Fibroblast of skin of back (primary cell): ENCODE measurements at places on chromosomes 1 and 21.

- DNase-seq, result peak; percentile 73
These were observed 143.7 kb upstream of the ETS2 start for GRCh38 chr21:38661889-38662568.

GRCh38 chr1:65258106-65258505 lies 51.2 kb upstream of the DNAJC6 start:
- no peak for DNase-seq

- no peak for DNase-seq
These were observed 7.8 kb downstream of the ERG start for GRCh38 chr21:38490411-38491020.

DNA sequence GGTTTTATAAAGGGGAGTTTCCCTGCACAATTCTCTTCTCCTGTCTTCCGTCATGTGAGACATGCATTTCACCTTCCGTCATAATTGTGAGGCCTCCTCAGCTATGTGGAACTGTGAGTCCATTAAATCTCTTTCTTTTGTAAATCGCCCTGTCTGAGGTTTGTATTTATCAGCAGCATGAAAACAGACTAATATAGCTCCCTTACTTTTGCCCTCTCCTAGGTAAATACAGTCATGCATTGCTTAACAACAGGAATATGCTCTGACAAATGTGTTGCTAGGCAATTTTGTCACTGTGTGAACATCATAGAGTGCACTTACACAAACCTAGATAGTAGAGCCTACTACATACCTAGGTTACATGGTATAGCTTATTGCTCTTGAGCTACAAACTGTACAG lies 616.8 kb downstream of the RWDD3 start:
- DNase-seq, result no peak

- DNase-seq, result peak; percentile 26
These were observed 565 bp upstream of the DMRTB1 start for GRCh38 chr1:53458634-53459033.

DNA sequence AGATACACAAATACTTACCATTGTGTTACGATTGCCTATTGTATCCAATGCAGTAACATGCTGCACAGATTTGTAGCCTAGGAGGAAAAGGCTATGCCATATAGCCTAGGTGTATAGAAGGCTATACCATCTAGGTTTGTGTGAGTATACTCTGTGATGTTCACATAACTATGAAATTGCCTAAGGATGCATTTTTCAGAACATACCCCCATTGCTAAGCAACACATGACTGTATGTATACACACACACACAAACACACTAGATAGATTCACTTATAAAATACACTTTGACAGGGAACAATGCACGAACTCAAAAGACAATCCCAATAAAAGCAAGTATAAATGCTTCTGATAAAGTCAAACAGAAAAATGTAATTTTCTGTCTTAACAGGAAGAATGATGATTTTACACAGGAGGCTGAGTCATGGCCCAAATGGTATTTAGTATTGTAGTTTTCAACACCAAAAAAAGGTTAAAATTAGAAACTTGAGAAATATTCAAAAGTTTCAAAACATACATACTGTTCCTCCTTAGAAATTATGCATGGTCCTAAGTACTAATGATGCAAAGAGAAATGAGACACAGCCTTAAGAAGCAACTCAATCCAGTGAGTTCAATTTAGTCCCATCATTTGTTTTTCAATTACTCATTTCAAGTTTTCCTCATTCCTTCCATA lies 12.2 kb downstream of the FH start:
- DNase-seq, result peak; percentile 20

- peak; percentile 30 for DNase-seq
These were observed 7.8 kb upstream of the MUTYH start for GRCh38 chr1:45348020-45348419.

GRCh38 chr1:116498789-116499628 lies 71.8 kb downstream of the CD58 start:
- peak; percentile 74 for DNase-seq

DNA sequence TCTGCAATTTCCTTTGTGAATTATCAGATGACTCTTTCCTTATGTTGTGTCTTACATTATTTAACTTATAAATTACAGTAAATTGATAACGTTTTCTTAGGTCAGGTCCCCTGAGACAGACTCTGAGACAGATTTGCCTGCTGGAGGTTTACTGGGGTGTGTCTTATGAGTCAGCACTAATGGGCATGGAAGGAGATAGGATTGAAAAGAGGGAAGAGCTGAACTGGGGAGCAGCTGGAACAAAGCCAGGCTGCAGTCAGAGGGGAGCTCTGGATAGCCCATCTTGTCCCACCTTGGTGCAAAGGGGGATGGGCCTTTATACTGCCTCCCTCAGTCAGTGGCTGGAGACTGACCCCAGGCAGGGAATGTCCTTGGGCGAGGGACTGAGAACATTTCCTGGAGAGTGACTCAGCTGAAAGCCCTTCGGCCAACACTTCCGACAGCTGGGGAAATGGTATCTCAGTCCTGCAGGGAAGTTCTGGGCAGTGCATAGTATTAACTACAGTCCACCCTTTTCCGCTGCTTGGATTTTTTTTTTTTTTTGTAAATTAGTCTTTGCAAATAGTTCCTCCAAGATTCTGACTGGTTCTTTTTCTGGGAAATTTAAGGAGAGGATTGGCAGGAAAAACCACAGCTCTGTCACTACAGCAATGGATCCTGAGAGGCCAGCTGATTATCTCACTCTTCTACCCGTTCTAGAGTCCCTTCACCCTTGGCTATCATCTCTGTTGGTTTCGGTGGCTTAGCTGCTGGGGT lies 39.1 kb upstream of the CDC42BPA start:
- peak; percentile 86 for DNase-seq

DNA sequence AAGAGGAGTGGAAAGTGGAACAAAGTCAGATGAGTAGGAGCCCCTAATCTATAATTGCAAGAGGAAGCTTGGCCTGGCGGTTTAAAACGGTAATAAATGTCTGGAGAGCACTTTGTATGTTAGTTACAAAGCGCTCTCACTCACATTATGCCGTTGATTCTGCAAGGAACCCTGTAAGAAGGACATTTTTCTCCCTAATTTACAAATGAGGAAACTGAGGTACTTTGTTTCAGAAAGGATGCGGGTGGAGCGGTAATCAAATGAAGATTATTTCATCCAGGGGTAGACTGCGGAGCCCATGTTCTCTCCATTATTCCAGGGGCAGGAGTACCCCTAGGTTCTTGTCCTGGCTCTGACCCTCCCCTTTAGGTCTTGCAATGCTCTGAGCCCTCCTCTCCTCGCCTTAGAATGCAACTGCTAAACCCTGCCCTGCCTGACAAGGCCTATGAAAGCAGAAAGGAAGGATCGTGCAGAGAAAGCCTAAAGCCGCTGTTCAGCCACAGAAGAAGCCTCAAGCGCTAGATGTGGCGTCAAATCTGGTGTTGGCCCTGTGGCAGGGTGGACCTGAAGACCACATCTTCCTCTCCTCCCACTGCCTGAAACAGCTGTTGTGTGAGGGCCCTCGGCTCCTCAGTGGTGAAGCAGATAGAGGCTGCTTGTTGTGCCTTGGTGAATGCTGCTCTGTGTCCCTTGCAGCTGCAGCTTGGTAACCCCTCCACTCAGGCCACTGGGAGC lies 588 bp upstream of the PACC1 start:
- no peak for DNase-seq

DNA sequence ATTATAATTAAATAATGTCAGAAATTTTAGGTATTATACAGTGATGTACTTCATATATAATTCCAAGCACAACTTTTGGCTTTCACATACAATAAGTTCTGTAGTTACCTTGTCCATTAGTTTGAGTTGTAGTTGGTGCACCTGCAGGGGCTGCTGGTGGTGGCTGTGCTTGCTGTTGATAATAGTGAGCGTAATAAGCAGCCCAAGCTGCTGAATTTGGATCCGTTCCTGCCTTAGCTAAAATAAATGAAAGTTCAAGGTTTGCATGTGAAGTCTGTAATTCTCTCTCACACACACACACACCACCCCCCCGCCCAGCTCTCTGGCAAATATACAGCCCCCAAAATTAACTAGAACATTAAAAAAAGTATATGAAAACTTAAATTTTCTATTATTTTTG lies 22.4 kb downstream of the FUBP1 start:
- DNase-seq, result no peak

DNA sequence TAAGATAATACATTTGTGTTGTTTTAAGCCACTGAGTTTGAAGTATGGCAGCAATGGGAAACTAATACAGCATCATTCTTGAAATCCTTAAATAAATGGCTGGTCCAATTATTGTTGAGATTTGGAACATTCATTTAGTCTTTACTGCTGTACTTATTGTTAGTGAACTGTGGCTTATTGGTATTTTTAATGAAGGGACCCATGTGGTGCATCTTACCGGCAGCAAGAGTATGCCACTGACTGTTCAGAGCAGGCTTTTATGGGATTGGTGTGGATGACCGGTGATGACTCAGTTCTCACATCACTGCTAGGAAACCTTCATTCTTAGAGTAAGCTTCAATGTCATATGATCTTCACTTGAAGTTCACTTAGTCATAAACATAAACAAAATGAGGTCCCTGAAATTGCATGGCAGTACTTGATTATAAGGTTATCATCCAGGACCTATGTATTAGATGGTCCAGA lies 31.5 kb downstream of the PRKAA2 start:
- peak; percentile 74 for DNase-seq

GRCh38 chr1:228833911-228834688 lies 98.8 kb downstream of the RHOU start:
- DNase-seq, result peak; percentile 73

GRCh38 chr1:161313554-161314200 lies 504 bp upstream of the SDHC start:
- DNase-seq, result no peak

DNA sequence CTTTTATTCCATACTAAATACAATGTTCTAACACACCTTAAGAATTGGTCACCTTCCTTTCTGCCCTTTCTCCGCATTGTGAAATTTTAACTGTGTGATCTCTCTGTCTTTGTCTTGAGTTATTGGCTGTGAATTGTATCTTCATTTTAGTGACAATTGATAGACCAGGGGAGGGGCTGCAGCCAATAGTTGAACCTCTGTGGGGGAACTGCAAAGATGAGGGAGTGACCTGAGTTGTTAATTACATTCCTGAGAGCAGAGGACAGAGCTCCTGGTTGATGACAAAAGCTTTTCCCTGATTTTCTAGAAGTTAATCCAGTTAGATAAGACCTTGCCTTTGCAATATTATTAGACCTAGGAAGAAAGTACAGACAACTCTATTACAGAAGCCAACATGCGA lies 1535.7 kb downstream of the BRINP3 start:
- DNase-seq, result no peak

GRCh38 chr1:116166011-116166571 lies 54.9 kb downstream of the MAB21L3 start:
- no peak for DNase-seq

- no peak for DNase-seq
These were observed 28.6 kb upstream of the PLCH2 start for GRCh38 chr1:2447276-2448097.

- no peak for DNase-seq
These were observed 6.1 kb upstream of the ARL8A start for GRCh38 chr1:202150602-202151001.

GRCh38 chr1:79849388-79849787 lies 842.9 kb upstream of the ADGRL4 start:
- DNase-seq, result no peak

DNA sequence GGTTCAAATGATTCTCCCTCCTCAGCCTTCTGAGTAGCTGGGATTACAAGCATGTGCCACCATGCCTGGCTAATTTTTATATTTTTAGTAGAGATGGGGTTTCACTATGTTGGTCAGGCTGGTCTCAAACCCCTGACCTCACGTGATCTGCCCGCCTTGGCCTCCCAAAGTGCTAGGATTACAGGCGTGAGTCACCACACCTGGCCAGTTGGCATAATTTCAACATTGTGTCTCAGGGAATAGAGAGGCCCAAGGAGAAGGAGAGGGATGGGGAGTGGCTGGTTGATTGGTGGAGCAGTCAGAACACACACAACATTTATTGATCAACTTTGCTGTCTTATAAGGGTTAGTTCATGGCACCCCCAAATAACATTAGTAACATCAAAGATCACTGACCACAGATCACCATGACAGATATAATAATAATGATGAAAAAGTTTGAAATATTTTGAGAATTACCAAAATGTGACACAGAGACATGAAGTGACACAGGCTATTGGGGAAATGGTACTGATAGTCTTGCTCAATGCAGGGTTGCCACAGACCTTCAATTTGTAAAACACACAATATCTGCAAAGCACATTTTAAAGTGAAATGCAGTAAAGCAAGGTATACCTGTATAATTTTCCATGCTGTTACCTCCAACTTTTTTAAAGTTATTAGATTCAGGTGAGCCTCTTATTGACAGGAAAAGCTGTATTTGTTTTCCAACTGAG lies 15.8 kb upstream of the CYB5R1 start:
- no peak for DNase-seq

DNA sequence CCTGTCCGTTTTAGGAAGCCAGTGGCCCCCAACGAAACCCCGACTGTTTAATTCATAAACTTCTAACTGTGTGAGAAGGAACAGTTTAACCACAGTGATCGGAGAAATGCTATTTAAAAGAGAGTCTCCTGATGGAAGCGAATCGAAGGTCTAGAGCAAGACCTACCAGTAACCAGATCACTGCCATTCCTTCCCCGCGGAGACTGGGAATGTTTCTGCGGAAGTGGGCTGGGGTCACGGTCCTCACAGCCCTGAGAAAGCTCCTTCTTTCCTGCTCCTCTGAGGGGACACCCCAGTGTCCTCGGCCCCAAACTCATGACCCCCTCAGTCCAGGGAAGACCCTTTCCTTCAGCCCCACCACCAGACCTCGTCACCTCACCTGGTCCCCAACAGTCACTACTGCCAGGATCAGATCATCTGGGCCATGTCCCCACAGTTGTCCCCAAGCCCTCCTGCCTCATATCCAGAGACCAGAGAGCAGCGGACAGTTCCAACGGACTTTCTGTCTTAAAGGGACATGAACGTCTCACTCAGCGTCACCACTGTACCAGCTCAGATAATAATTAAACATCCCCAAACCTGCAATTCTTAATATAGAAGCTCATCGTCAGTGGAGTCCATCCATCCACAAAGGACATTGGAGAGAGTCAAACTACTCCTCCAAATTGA lies at the start of gene TCP10L:
Gene TCP10L (minus strand): TSS at position 482 of the 669 bp plus-strand sequence. CDS start 1,219 bp downstream, outside the sequence.
- no peak for DNase-seq

DNA sequence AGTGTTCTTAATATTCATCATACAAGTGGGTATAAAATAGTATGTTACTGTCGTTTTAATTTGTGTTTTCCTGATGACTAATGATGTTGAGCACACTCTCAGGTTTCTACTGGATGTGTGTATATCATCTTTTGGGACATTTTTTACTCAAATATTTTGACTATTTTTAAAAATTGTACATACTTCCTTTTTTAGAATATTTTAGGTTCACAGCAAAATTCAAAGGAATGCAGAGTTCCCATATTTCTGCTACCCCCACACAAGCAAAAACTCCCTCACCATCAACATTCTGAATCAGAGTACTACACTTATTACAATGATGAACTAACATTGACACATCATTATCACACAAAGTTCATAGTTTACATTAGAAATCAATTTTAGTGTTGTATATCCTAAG lies 114.5 kb downstream of the DPYD start:
- peak; percentile 54 for DNase-seq

DNA sequence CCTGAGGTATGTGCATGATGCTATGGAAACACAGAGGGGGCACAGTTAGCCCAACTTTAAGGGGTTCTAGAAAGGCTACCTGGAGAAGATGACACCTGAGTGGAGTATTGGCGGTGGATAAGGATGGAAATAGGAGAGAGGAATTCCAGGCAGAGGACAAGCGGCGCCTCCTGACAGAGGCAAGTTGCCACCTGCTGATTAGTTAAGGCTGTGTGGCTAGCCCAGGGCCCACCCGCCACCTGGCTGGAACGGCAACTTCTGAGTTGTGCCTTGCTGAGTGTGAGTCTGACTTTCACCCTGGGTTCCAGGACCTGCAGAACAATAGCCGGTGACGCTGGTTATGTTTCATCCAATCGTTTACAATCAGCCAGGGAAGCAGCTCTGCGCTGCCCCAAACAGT lies 126.9 kb upstream of the LMO4 start:
- no peak for DNase-seq
